ENCODE measurements at places on chromosomes 12 and 14.

GRCh38 chr12:2959192-2959504 is at the start of gene TEAD4:
Gene TEAD4 (plus strand): TSS chr12:2959397.
- no peak for DNase-seq

DNA sequence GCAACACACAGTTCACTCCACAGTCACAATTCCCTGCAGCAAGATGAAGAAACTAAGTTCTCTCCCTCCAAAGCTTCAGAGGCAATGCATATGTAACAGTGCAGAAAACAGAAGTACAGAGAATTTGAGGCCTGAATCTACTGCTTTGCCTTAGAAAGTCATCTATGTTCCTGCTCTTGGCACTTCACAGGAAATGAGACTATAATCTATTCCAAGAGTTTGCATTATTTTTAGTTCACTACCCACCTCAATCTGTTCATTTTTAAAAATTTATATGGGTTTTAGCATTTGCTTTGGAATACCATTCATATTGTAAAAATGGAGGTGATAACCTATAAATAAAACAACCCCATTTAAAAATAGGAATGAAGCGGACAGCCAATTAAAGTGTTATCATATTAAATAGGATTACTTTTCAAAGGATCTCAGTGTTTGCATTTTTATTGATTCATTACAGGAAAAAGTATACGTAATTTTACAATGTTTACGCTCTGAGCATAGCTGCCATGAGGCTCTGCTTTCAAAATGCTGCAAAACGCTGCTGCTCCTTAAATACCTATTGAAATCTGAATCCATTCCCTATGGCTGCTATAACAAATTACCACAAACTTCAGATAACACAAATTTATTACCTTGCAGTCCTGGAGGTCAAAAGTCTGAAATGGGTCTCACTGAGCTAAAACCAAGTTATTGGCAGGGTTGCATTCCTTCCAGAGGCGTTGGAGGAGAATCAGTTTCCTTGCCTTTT is 60.0 kb downstream of the ARMH4 start:
- DNase-seq, result no peak

DNA sequence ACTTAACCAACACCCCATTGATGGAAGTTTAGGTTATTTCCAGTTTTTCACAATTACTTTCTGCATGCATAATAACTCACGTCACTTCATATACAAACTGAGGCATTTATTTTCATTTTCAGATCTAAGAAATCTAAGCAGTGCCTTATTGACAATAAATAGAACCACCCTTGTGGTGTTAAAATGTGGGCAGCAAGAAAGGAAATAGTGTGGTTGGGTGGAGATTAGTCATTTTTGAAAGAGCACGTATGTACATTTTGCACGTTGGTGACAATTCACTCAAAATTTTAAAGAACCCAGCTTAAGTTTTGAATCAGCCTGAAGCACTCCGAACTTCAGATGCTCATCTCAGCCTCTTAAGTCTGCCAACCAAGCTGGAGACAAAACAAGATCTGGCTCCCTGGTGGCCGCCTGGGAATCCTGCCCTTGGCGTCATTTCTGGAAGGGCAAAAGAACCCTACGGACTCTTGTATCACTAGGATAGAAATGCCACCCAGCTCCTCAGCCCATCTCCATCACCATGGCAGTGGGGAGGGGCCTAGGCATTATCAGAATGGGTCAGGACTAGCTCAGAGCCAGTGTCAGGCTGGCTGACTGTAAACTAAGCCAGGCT is 89.5 kb upstream of the BCL2L14 start:
- DNase-seq, result no peak

DNA sequence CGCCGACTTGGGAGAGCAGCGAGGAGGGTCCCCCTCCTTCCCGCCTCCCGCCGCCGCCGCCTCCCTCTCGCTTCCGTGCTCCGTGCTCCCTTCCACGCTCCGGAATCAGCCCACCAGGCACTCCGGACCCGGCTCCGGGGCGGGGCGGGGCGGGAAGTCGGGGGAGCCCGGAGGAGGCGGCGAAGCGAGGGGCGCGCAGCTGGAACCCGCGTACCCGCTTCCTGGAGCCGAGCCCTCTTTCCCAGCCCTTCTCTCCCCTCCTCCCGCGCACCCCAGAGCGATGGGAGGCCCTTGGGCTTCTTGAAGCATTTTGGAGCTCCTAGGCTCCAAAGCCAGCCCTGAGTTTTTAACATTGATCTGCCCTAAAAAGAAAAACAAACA is at the start of gene SYNDIG1L:
SYNDIG1L (minus strand) TSS at position 9 of the 381 bp plus-strand sequence. CDS start 16,466 bp downstream, outside the sequence.
- no peak for DNase-seq

GRCh38 chr14:94374749-94375260 is 13.6 kb downstream of the SERPINA1 start:
- no peak for DNase-seq

GRCh38 chr14:67680121-67680602 is 5.7 kb upstream of the VTI1B start:
- no peak for DNase-seq

DNA sequence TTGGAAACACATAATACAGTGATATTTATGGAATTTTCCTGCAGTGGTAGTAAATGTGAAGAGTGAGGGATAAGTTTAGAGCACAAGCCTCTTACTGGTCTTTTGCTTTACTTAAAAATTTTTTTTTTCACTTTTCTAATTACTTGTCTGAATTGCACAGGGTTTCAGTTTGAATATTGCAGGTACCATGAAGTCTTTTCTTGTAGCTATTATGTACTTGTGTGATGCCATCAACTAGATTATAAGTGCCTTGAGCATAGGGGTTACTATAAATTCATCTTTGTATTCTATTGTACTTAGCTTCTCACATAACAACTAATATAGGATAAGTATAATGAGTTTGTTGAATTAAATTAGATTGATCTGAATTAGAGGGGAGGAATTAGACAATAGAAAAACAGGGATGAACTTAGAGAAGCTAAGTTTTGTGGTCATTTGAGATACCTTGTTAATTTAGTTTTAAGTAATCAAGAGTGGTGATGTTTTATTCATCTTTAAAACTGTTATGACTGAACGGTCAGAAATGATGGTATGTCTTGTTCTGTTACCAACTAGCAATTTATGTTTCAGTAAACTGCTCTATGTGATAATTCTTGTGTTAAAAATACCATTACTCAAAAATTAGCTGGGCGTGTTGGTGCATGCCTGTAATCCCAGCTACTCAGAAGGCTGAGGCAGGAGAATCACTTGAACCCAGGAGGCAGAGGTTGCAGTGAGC is 42.1 kb downstream of the CCDC91 start:
- DNase-seq, result no peak

DNA sequence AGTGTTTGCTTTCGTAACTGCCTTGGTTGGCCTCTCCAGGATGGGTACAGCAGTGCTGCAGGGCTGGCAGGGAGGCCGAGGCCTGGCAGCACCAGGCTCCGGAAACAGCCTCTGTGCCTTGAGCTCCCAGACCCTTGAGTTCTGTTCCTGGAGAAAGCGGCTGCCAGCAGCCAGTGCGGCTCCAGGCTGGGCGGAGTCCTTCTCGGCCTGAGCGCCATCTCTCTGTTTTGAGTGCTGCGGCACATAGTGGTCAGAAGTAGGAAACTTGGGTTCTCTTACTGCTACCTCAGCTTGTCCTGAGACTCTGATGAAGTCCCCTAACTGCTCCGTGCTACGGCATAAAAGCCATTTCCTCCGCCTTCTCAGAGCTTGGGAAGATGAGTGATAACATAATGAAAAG is 65.9 kb downstream of the KCNA1 start:
- DNase-seq, result no peak

- DNase-seq, result no peak
Measured at GRCh38 chr14:68955164-68955850, 23.8 kb downstream of the ACTN1 start.

DNA sequence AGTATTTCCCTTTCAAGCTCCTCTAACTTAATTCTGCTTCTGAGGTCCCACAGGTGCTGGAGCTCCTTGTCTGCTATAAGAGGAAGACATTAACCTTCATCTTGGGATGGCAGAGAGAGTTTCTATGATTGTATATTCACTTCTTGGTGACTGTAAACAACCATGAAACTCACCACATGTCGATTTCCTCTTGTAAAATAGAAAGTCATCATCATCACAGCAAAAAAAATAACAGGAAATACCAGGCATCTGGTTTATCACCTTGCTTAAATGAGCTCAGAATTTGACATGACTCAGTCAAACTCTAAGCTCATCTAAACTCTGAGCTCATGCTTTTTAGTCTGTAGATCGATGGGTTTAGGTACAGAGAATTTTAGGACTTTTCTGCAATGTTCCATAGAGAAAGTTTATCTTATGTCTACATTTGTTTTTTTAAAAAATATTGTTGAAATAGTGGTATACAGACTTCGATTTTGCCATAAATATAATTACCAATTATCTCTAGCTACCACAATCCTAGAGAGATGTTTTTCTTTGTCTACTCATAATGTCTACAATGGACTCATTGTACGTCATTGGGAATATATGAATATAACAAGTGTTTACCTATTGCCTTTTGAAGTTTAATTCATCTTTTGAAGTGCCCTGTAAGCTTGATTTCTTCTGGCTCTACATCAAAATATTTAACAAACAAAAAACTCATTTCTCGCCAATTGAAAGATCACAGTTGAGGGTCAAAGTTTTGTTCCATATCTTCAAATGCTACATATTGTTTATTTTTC is 58.4 kb downstream of the IGF1 start:
- DNase-seq, result no peak

GRCh38 chr12:95836185-95836609 is 22.6 kb upstream of the SNRPF start:
- DNase-seq, result no peak

Measured in activated CD4-positive, CD25-positive, alpha-beta regulatory T cell (primary cell).